Left kidney (tissue), 8 donors: ENCODE measurements at places on chromosomes 5 and 9. TPM values are rescaled to one million over a fixed set of nuclear protein-coding genes. Genes with fewer than 3 reads are reported as not detected.

Gene SLC46A2
- polyA plus RNA-seq = 0.12 TPM

Gene ARID3C
- 0.20 TPM for polyA plus RNA-seq

Gene IL9
- not detected for polyA plus RNA-seq

Gene BNC2
- 10.3 TPM for polyA plus RNA-seq

- DNase-seq = no peak
Measured at GRCh38 chr9:97645720-97646119, 12.1 kb downstream of the NCBP1 start.

- DNase-seq = no peak
Measured at GRCh38 chr5:96563816-96564215, 98.4 kb upstream of the CAST start.

GRCh38 chr5:30846171-30846570 is 347.3 kb upstream of the CDH6 start:
- no peak for DNase-seq

DNA sequence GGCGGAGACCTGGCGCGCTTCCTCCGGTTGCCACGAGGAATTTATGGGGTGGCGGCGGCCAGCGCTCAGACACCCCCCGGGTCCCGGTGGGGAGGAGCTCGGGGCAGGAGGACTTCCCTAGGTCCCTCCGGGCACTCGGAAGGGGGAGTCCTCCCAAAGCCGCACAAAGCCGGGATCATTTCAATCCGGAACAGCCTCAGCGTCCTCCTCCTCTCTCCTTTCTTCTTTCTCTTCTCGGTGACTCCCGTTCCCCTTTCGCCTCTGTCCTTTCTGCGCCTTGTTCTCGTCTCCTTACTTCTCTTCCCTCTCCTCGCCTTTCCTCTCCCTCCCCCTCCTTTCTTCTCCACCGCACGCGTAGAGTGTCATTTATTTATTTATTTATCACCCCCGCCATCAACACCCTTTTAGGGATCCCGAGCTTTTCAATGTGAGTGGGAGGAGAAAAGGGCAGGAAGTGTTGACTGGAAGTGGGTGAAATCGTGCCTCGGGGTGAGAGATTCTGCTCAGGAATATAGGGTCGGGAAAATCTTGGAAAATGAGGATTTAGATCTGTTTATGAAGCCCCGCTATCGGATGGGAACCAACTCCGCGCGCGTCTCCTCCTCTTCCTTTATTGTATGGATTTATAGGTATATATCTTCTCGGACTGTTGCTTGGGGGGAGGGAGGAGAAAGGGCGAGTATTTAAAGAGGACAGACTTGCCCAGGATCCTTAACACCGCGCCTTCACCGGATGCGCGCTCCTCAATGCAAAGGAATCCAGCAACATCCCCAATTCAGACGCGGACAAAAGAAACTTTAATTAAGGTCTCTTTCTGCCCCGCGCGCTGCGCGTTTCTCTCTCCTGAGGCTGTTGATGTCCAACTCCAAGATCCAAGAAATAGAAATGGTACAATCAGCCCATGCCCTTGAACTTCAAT is 2.0 kb upstream of the ZNF462 start:
- DNase-seq = peak; percentile 53

GRCh38 chr9:93027750-93028149 is 30.8 kb upstream of the SUSD3 start:
- DNase-seq = no peak

DNA sequence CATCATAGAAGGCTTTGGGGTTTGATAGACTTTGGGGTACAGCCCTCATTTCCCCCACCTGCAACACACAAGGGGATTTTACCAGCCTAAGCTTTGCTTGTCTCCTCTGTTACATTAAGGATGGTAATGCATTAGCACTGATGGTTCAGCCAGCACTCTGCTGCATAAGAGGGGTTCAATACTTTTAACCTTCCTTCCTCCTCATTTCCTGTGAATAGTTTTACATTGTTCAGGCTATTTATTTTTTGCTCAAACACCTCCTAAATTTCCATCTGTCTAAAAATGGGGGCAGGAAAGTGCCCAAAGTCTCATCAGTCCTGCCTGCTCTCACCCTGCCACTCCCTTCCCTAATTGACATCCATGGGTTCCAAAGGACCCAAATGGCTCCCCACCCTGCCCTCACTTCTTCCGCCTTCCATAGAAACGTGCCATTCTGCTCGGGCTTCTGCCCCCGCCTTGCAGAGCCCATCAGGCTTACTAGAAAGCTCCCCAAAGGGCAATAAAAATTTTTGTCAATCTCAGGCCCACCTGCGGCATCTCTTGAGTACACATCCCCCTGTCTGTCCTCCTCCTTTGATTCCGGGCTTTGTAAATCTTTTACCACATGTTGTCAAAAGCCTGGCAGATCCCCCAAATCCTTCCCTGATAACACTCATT is 239.5 kb upstream of the SLC24A2 start:
- DNase-seq = no peak

DNA sequence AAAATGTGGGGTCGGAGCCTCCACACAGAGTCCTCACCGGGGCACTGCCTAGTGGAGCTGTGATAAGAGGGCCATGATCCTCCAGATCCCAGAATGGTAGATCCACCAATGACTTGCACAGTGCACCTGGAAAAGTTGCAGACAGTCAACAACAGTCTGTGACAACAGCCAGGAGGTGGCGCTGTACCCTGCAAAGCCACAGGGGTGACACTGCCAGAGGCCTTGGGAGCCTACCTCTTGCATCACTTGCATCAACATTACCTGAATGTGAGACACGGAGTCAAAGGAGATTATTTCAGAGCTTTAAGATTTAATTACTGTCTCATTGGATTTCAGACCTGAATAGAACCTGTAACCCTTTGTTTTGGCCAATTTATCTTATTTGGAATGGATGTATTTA is 614.1 kb upstream of the CDH9 start:
- DNase-seq = no peak

DNA sequence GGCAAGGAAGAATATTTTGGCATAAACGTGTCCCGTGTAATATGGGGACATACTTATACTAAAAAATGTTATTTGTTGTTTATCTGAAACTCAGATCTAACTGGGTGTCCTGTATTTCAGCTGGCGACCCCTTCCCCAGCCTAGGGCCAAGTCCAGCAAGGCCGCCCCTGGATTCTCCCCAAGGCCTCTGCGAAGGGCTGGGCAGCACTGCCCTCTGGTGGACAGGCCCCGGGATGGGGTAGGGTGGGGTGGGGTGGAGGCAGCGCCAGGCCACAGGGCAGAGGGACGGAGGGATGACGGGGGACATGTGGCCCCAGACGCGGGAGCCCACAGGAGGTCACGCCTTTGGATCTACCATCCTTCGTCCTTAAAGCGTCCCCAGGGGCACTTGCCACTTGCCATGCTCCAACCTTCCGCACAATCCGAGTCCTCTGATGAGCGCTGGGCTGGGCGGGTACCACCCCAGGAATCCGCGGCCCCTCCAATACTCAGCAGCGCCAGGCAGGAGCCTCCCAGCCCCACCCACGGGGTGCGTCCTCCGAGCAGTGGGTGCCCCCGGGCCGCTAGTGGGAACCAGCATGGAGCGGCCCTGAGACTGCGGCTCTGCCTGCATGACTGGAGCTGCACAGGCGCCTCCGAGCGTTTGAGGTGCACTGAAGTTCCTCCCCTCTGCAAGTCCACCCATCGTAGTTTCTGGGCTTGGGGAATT is 7.1 kb upstream of the AGPAT2 start:
- DNase-seq = no peak

DNA sequence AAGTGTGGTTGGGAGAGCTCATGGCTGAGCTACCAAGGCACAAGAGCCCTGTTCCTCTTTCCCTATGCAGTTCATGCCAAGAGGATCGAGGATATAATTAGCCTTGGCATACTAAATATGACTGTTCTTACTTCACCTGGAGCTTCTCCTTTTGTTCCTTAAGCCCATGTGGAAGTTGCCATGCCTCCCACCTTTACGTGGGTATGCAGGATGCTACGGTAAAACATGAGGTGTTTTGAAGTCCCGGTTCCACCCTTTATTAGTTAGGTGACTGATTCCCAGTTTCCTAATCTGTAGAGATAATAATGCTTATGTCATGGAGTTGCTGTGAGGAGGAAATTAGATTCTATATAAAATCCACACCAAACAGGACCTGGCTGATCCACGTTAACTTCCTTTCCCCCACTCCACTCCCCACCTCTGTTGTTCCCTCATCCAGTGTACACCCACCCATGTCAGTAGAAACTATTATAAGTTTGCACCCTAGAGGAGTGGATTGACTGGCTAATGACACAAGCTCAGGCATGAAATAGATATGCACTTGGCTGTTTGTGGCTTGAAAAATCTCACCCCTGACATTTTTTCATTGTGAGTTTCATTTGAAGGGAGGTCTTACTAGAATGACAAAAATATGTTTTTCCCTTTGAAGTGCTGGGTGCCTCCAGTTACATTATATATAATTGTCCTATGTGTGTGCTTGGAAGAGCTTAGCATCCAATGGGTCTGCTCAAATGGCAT is 36.8 kb upstream of the SHOC1 start:
- DNase-seq = no peak
